ENCODE measurements at places on chromosomes 3 and 15.

- no peak for DNase-seq
Measured at GRCh38 chr3:183313351-183313750, 60.3 kb downstream of the B3GNT5 start.

DNA sequence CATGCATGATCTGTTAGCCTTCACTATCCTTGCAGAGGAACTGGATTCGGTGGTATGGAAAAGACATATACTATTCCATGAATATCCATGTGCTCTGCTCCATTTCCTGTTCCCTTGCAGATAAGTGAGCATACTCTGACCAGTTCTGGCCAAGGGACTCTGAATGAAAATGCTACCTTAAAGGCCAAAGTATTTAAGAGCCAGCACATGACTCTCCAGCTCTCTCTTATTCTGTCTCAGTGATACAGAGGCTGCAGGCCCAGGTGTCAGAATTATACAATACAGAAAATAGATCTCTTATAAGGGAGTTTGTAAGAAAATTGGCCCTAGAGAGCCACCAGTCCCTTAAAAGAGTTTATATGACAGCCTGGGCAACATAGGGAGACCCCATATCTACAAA lies 779.7 kb upstream of the CFAP20DC start:
- DNase-seq = no peak

GRCh38 chr15:45454814-45455213 lies 67.7 kb downstream of the SLC30A4 start:
- peak; percentile 88 for DNase-seq

DNA sequence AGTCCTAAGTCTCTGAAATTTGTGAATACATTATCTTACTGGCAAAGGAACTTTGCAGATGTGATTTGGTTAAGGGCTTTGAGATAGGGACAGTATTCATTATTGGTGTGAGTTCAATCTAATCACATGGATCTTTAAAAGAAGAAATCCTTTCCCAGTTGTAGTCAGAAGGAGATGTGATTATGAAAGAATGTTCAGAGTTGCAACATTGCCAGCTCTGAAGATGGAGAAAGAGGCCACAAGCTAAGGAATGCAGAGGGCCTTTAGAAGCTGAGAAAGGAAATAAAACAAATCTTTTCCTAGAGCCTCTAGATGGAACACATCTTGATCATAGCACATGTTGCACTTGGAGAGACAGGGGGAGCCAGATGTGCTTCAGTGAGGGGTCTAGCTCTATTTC lies 27.7 kb upstream of the SIAH2 start:
- DNase-seq = no peak

DNA sequence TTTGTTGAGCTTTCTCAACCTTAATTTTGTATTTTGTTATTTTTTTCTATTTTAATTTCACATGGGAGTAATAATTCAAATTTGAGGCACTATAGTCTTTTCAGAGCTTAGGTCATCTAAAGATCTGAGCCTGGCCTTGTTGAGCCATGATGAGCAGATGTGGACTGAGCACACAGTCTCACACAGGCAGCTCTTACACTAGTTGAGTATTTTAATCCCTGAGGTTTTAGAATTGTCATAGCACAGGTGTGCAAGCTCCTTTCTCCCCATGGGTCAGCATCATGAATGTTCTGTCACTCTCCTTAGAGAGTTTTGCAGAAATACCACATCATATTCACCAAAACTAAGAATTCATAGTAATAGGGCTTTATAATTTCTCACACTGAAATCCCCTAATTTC lies 4.9 kb downstream of the ZBTB38 start:
- DNase-seq = no peak
